ENCODE measurements at places on chromosomes 2 and 18.
A peak's percentile ranks its signal among the peaks of the same experiment; 100 is the strongest.

DNA sequence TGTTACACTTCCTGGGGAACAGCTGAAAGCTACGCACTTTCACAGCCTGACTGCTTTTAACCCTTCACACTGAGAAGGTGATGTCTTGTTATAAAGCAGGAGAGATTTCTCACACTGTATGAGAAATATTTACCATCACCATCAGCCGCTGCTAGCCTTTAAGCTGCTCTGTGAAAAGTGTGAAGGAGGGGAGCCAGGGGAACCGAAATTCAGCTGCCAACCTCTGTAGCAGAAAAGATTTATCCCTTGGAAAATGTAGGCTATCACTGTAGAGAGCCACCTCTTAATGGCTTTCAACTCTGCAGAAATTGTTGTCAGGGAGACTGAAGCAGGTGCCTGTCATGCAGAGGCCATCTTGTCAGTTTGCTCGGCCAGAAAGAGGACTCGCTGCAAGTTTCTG is 145.3 kb downstream of the SP3 start:
- DNase-seq = no peak

- DNase-seq = no peak
Observed at GRCh38 chr18:24142376-24142775, 3.5 kb downstream of the CABYR start.

GRCh38 chr2:33158482-33159003 is 211.8 kb downstream of the LTBP1 start:
- no peak for DNase-seq

DNA sequence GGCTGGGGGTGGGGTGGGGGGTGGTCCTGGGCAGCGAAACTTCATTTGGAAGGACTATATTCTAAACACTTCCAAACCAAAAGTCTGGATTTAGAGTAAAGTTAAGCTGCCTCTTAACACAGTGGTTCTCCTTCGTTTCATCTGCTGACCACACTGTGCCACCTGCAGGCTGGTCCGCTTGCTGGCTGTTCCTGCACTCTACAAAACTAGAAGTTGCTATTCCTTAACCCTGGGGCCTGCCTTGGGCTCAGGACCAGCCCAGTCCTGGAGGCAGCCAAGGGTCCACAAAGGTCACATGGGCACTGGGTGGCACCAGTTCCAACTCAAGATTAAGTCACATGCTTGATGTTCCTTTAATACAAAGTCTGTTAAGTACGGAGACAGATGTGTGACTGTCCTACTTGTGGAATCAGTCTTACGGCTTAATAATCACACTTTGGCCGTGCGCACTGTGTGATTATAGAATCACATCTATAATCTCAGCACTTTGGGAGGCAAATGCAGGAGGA is 195.4 kb downstream of the FAM210A start:
- no peak for DNase-seq

- no peak for DNase-seq
Observed at GRCh38 chr2:240852671-240853314, 15.8 kb upstream of the AGXT start.

DNA sequence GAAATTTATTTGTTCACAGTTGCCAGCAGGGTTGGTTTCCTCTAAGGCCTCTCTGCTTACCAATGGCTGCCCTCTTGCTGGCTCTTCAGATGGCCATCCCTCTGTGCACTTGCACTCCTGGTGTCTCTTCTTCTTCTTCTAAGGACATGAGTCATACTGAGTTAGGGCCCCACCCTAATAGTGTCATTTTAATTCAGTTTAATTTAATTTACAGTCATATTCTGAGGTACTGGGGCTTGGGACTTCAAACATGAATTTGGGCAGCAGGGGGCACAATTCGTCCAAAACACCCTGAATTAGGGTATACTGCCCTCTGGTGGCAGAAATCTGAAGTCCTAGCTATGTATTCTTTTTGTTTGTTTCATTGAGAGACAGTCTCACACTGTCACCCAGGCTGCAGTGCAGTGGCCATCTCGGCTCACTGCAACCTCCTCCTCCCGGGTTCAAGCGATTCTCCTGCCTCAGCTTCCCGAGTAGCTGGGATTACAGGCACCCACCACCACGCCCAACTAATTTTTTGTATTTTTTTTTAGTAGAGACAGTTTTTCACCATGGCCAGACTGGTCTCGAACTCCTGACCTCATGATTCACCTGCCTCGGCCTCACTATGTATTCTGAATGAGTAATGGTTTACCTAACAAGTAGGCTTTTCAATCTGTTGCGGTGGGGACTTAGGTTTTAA is 19.8 kb downstream of the SLC4A1AP start:
- DNase-seq = peak; percentile 93

DNA sequence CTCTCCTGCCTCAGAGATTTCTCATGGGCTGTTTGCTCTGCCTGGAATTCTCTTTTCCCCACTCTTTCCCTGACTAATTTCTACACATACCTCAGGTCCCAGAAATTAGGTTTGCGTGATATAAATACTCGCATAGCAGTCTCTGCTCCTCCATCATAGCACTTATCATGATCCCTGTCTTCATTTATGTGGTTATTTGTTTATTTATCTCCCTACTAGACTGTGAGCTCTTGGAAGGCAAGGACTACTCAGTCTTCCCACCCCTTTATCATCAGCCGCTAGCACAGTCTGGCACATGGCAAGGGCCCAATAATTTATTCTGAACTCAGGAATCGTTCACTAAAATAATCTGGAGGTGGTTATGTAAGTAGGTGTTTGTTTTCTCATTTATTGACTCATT is 79.3 kb downstream of the ADCYAP1 start:
- DNase-seq = no peak

DNA sequence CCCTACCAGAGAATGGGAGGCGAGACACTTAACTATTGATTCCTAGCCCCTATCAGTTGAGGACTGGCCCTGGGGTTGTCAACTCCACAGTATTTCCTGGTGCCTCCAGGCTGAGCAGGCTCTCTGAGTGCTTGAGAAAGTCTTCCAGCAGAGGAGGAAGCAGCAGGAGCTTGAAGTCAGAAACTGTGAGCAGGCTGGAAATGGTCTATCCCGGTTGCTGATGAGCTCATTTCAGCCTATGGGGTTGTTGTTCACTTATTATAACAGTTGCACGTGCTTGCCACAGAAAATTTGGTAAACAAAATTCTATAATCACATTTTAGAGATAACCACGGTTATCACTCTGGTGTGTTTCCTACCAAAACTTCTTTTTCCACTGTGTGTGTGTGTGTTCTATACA is 254.7 kb upstream of the THUMPD2 start:
- DNase-seq = no peak

GRCh38 chr18:21305621-21306020 is 63.6 kb downstream of the GREB1L start:
- DNase-seq = no peak

GRCh38 chr2:68404893-68405799 is 40.1 kb downstream of the PLEK start:
- no peak for DNase-seq

- DNase-seq = no peak
Observed at GRCh38 chr18:60894254-60894945, 438.8 kb upstream of the CDH20 start.

DNA sequence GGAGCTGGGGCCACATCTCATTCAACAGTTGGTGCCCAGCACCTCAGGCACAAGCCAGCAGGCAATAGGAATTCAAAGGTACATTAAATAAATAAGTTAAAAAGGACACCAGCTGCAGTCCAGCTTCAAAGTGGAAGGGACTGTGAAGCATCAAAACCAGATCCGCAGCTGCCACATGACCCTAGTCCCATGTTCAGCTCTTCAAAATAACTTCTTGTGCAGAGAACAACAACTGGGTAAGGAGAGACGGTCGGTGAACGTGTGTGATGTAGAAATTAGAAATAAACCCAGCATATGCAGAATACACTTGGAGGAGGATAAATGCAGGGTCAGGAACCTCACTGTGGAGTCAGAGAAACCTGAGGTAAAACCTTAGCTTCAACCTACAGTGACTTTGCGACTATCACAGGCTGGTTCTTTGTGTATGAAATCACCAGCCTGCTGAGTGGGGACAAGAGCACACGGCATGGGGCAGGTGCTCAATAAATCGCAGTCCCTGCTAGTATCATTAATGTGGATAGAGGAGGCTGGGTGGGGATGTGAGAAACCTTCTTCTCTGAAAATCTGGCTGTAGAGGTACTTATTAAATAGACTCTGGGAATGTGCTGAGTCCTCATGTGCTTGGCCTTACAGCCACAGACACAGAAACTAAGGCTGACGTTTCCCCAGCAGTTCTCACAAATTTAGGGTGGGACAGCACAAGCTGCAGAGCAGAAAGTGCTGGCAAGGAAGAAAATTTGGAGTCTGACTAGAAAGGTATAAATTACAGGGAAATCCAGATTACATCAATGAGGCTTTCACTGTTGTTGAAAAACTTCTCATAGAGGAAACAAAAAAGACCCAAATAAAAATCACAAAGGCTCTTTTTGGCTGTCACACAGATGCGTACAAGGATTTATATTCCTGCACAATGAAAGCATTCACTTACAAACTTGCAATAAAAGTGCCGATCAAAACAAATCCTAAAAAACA is 20.7 kb downstream of the FBXO15 start:
- DNase-seq = no peak

DNA sequence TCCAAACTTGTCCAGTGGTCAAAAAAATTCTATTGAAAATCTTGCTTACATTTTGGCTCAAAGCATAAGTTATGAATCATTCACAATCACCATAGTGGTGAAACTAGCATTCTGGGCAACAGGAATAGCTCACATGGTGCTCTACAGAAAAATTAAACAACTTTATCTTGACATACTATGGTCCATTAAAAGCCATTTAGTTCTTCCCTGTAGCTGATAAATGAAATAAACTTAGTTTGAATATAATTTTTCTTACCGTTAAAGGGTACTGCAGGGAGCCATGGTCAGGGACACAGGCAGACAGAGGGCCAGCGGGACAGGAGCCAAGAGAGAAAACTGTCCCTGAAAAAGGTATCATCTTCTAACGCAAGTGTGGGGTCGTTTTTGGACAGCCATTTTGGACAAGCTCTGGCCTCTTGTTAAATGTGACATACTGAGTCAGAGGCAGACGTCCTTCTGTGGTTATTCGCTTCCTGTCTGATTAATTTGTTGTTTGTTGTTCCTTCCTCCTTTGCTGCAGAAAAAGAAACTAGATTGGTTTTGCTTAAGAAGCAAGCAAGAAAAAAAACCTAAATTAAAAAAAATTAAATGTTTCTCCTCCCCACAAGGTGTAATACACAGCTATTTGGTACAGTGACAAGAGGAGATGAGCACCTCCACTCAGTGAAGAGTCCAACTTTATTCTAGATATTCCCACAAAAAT is at the start of gene WIPF1:
Gene WIPF1 (minus strand): TSS at position 460 of the 703 bp plus-strand sequence. CDS start 12,231 bp downstream, outside the sequence.
- DNase-seq = no peak

DNA sequence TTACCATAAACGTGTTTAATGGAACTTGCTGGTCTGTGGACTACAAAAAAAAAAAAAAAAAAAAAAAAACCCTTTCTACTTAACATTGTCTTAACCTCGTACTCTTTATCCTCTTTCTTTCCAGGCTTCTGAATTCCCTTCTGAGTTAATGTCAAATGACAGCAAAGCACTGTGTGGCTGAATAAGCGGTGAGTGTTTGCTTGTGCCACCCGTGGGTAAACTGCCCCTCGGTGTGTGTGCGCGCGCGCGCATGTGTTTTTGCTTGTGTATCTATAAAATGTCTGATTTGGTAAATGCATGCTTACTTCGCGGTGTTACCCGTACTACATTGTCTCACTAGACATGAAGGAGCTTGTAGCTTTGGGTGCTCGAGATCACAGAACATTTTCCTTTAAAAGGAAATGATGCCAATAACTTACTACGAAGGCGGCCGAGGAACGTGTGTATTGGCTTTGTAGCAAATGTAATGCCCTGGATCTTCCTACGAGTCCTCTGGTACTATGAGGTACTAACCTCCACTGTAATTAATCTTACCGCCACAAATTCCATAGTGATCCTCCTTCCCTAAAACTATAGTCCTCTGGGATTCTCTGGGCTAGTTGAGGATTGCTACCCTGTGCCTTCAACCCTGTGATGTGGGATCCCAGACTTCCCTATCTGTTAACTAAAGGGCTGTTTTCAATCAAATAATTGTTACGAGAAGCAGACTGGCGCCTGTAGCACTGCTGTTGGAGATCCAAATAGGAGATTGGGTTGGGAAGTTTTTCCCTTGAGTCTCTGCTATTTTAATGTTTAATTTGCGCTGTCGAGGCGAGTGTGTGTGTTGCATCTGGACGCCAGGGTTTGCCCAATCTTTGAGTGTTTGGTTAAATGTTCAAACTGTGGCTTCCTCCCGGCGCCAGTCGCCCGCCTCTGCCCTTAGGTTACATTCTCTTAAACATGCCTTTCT is 1.1 kb downstream of the ID2 start:
- no peak for DNase-seq

GRCh38 chr2:217707131-217707611 is 295.6 kb downstream of the TNS1 start:
- DNase-seq = no peak

DNA sequence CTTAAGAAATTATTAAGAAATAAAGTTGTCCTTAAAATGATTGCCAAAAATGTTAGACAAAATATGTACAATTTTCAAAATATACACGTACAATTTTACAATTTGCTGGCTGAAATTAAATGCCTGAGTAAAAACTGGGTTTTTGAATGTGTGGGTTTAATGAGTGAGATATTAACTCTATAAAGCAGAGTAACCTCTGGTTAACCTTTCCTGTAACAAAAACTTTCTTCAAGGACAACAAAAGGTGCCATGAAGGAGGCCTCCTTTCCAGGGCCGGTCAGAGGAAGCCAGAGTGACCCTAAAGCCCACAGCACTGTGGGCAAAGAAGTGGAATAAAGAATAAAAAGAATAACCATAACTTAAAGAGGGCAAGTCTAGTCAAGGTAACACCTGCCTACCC is 16.5 kb upstream of the MAL start:
- DNase-seq = no peak

DNA sequence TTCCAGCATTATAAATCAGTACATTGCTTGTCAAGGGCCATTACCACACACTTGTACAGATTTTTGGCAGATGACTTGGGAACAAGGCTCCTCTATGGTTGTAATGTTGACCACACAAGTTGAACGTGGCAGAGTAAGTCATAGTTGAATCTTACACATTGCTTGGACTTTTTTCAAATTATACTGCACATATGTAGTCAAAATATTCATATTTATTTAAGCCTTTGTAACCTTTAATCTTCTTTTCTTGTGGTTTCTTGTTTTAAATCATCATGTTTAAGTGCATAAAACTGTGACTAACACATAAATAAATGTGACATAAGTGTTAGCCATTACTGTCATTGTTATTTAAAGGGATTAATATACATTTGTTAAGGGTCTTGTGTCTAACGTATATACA is 52.1 kb upstream of the EPB41L5 start:
- no peak for DNase-seq

- no peak for DNase-seq
Observed at GRCh38 chr2:240930631-240931318, 24.6 kb downstream of the CROCC2 start.
